NCI-H1694 treated with DMSO at 0.1 percent for 48 hours (cell line): ENCODE measurements at places on chromosomes 16 and 17.
A peak's percentile ranks its signal among the peaks of the same experiment; 100 is the strongest.

DNA sequence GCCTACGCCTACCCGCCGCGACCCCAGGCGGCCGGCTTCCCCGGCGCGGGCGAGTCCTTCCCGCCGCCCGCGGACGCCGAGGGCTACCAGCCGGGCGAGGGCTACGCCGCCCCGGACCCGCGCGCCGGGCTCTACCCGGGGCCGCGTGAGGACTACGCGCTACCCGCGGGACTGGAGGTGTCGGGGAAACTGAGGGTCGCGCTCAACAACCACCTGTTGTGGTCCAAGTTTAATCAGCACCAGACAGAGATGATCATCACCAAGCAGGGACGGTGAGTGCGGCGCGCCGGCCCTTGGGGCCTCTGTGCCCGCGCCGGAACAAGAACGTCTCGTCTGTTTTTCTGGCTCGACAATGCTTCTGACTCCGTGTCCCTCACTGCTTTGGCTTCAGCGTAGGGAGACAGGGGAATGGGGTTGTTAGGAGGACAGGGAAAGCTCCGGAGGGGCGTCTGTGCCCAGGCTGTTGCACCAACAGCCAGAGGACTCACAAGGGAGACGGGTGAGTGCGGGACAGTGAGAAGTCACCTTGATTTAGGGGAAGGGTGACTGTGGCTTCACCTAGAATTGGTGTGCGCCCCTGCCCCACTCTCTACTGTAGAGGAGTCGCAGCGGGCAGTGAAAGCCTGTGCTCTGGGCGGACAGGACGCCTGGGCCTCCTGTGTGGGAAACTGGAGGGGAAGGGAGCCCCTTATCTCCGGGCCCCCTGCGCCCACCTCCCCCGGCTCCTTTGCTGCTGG lies 806 bp downstream of the TBX21 start:
- no peak for DNase-seq

GRCh38 chr16:28078261-28078660 lies 14.7 kb upstream of the GSG1L start:
- DNase-seq: no peak

- DNase-seq: peak; percentile 19
Observed at GRCh38 chr16:12288537-12289174, 312.1 kb downstream of the SNX29 start.

DNA sequence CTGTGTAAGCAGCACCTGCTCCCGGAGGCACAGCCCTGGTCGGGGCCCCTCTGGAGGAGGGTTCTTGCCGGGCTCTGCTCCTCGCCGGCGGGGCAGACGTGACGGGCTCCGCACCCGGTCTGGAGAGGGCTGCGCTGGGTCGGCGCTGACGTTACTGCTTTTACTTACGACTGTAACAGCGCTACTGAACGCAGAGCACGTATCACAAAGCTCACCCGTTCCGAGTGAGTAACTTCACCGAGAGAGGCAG lies 1.3 kb upstream of the RAB40C start:
- peak; percentile 4 for DNase-seq

DNA sequence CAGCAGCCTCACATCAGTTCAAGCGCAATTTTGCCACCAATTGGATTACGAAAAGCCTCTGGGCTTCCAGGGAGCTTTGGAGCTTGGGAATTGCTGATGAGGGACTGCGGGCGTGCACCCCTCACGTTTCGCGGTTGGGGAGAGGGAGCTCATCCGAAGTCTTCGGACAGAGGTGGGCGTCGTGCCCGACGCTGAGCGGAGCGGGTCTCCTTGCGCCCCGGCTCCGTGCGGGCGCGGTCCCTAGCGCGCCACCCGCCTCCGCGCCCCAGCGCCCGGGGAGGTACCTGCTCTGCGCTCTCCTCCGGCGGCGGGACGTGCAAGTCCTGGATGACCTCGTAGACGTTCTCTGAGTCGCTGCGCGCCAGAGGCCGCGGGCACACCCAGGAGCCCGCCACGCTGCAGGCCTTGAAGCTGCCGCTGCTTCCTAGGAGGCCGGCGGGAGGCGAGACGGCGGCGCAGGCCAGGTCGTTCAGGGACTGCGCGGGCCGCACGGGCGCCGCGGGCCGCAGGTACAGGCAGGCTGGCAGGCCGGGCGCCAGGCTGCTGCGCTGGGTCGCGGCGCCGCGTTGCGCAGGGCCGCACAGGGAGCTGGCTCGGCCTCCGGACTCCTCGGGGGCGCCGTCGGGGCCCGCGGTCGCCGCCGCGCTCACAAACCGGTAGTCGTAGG lies 3.2 kb downstream of the ARHGAP27 start:
- no peak for DNase-seq

- peak; percentile 29 for DNase-seq
Observed at GRCh38 chr16:30615358-30616091, 5.3 kb upstream of the ZNF689 start.

GRCh38 chr17:41695134-41695661 lies 6.5 kb downstream of the EIF1 start:
- DNase-seq: no peak
